ENCODE measurements at places on chromosomes 5 and 9. TPM values are rescaled to one million over a fixed set of nuclear protein-coding genes. Genes with fewer than 3 reads are reported as not detected.

- peak; percentile 48 for DNase-seq
Observed at GRCh38 chr9:16315720-16316119, 554.8 kb downstream of the BNC2 start.

DNA sequence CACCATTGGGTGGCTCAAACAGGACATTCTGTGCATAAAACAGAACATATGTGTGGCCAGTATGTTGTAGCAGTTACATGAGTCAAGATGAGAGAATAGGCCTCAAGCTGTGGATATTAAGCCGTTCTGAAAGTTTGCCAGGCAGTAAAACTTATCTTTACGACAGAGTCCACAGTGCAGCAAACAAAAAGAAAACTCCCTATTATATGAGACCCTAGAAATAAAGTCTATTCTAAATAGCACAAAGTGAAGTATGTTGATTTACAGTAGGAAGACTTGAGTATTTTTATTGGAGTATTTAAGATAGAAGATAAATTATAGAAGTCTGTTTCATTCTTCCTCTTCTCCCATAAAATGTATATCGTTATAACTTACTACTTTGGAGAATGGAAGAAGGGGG is 271.5 kb downstream of the ADGRV1 start:
- peak; percentile 92 for DNase-seq

Gene FOXD4L5
- 0.24 TPM for total RNA-seq

GRCh38 chr5:74631081-74631953 is 9.2 kb downstream of the ENC1 start:
- peak; percentile 18 for DNase-seq

Gene PLAC8L1
- not detected for total RNA-seq

DNA sequence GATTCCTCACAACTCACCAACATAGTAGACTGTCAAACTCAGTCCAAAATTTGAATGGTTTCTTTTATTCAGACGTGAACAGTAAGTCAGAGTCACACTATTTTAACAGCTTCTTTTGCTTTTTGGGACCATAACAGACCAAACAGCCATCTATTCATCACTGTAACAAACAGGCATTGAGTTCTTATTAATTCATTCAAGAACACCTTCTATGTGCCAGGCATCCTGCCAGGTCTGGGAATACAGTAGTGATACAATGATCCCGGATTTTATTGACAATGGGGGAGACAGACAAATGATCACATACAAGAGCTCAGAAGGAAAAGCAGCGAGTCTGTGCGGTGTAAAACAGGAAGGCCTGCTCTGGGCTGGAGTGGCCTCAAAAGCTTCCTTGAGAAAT is 153.3 kb upstream of the ERCC6L2 start:
- DNase-seq: no peak

- no peak for DNase-seq
Observed at GRCh38 chr5:147223343-147223742, 11.5 kb upstream of the STK32A start.

DNA sequence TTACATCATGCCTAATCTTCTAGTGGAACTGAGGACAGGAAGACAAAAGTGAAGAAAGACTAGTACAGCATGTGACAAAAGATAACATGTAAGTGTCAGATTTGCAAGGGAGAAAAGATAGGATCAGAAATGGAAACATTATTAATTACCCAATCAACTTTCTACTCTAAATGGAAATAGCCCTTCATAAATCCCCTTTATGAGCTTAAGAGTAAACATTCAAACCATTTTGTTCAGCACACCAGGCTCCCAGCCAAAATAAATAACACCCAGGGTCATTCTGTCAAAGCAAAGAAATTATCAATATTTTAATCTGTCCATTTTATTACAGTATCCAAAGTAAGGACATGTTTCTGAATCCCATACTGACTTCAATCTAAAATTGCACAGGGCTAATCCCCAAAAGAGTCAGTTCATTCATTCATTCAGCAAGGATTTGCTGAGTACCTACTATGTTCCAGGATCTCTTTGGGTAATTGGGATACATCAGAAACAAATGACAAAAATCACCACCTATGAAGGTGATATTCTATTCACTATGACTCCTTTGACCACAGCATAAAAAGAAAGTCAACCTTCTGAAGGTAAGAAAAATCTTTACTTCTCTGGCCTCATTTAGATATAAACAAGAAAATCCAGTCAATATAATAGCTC is 5.3 kb downstream of the PRELID2 start:
- no peak for DNase-seq

Gene SLC6A3
- total RNA-seq: 0.96 TPM

DNA sequence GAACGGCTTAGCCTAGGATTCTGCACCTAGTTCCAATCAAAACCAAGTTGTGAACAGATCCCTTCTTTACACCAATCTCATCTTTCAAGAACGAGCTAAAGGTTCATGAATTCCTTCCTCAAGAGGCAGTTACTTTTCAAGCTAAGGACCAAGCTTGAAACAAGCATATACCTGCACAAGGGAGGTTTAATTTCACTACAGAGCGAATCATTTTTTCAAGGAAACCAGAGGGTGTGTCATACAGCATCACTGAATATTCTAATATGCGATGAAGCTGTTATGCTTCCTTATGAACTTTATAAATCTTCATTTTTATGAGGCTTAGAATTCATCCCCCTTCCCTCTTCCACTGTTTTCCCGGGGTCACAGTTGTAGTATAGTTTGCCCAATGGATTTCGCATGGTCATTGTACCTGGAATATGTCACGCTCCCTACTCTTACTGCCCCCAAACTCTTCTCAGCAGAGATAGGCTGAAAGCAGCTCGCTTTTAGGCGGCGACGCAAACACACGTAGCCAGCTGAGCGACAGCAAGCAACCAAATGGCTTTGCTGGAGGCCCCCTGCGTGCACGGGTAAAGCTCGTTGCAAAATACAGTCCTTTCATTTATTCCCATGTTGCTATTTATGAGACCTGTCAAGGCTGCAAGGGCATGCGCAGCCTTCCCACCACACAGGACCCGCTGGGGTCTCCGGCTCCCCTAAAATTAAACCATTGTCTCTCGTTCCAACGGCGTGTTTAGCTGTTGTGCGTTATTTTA is 832 bp downstream of the LMBRD2 start:
- DNase-seq: peak; percentile 55

DNA sequence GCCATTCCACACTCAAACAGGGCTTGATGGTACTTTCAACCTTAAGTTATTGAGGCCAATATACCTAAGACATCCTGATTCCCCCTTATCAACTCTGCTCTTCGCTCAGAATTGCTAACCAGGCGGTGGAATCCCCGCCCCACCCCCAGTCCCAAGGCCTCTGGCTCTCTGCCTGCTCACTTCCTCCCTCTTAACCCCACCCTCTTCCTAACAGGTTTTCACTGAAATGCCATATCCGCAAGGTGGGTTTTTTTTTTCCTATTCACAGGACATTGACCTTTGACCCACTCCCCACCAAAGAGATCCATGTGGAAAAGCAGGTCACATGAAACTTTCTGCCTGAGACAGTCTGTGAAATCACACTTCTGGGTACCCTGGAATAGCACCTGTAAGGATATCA is 66.6 kb upstream of the IFNK start:
- no peak for DNase-seq

Gene CBY3
- not detected for total RNA-seq

GRCh38 chr9:132989414-132989996 is 11.0 kb downstream of the GFI1B start:
- DNase-seq: no peak

DNA sequence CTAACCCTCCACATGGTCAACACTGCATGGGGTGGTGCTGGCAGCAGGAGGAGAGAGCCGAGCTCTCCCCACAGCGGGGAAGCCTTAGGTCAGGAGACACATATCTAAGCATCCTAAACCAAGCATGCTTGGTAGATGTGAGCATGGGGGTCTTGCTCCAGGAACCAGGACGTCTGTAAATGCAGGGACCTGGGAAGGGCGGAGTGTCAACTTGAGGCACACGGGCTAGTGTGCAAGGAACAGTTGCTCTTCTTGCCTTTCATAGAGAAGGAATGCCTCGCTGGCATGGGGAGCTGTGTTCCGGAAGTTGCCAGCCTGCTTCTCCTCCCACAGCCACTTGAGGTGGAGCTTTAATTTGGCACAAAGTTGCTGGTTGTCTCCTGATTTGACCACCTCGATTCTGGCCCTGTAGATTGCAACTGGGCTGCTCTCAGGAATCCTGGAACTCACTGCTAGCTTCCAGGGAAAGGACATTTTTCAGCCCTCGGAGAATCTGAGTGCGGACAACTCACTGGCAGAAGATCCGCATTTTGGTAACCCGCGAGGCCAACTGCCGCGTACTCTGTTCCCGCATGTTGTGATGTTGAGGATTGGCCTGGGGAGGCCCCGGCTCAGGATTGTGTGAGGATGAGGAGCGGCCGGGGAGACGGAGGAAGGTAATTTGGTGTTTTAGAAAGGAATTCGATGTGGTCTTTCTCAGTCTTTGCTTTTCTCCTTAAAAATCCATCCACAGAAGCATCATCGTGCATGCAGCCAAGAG is 370.3 kb upstream of the IRX1 start:
- no peak for DNase-seq

GRCh38 chr9:72441848-72442607 is 77.0 kb upstream of the ZFAND5 start:
- DNase-seq: peak; percentile 90

GRCh38 chr5:115170134-115170928 is 623 bp upstream of the TRIM36 start:
- DNase-seq: no peak

Gene PELO
- total RNA-seq: 57.5 TPM

DNA sequence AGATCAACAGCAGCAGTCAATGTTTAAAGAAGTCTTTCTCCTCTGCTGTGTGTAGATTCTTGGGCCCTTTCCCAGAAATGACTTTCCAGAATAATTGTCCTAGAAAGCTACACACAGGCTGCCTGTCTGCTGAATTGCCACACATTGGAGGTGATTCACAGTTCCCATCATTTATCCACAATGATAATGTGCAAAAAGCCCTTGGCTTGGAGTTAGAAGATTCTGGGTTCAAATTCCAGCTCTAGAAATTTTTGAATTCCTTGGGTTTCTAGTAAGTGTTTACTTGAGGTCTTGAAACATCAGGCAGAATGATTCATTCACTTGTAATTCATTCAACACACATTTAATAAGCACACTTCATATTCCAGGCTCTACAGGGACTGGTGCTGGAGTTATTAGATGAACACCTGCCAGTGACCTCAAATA is 28.6 kb upstream of the EPB41L4B start:
- DNase-seq: peak; percentile 78

DNA sequence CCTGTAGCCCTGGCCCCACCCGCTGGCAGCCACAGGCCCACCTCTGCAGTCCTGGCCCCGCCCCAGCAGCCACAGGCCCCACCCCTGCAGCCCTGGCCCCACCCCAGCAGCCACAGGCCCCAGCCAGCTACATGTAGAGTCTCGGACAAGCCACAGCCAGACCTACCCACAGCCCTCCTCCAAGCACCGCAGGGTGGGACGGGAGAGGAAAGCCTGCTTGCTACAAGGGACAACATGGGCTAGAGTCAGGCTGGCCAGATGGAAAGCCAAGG is 49.5 kb upstream of the SARDH start:
- DNase-seq: no peak

- no peak for DNase-seq
Observed at GRCh38 chr9:120645760-120646159, 65.8 kb upstream of the CDK5RAP2 start.

DNA sequence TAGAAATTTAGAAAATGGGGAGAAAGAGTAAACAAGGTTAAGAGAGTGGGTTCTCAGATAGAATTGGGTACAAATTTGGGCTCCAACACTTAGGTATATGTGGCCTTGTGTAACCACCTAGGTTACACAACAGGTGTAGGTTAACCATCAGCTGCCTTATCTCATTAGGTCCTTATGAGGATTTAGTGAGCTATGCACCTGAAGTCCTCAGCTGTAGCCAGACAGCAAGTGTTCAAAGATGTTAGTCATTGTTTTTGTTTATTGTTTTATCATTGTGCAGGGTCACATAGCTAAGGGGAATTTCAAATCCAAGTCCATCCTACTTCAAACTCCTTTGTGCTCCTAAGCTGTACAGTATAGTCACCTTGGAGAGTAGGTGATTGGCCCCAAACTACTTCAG is 970 bp upstream of the TRIM32 start:
- no peak for DNase-seq

- no peak for DNase-seq
Observed at GRCh38 chr9:17291766-17292165, 156.9 kb downstream of the CNTLN start.

DNA sequence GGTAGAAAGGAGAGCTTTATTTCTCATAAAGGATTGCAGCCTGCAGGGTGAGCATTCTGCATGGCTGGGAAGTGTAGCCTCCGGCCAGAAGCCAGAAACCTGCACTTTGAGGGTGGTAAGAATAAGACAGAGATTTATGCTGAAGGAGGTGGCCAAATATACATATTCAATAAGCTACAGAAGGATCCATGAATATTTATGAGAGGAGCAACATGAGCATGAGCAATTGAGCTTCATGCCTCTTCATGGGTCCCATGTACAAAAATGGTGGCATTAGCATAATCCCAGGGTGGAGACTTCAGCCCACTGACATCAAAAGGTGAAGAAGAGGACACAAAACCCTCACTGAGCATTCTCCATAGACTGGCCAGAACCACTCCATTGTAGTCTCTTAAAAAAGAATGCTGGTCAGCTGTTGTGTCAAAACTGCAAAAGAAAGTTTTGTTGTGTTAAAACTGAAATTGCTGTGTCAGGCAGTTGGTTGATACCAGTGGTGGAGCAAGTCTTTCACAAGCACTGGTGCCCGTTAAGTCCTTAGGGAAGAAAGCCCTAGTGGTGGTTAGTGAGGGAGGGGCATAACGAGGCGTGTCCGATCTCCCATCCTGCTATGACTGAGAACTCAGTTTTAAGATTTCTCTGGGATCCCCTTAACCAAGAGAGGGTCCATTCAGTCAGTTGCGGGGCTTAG is 160.8 kb upstream of the MAP1B start:
- DNase-seq: no peak

Gene DBH
- 0.72 TPM for total RNA-seq

DNA sequence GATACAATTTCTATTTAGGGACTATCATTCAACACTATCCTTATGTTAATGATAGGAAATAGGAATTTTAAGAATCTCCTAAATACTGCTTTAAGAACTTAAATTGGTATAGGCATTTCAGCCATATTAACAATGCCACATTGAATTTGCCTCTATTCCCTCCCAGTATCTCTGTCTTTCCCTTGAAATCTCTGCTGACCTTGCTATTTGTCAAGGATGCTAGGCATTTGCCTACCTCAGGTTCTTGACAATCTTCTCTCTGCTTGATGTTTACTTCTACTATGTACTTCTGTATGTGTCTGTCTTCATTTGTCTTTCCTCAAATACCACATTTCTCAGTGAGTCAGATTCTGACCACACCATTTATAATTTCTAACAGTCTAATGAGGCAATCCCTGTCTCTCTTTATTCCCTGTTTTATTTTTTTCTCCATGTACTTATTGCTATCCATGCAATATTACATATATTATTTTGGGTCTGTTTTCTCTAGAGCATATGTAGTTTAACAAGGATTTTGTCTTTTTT is 1461.4 kb upstream of the CDH9 start:
- DNase-seq: no peak

Data from umbilical cord (tissue), 2 donors.